ENCODE measurements at places on chromosomes 1 and 21. TPM values are rescaled to one million over a fixed set of nuclear protein-coding genes. Genes with fewer than 3 reads are reported as not detected.

- no peak for DNase-seq
- peaks cover 47% of the 10 kb centered on the region for H3K27me3 ChIP-seq
- H3K4me3 ChIP-seq = peak overlapping the region; percentile 18
- H3K36me3 ChIP-seq = no peaks in the 10 kb centered on the region
Measured at GRCh38 chr1:31771891-31772668, 7.9 kb upstream of the ADGRB2 start.

- H3K27ac ChIP-seq = no peak overlapping the region
- no peaks in the 10 kb centered on the region for H3K36me3 ChIP-seq
- peaks cover 20% of the 10 kb centered on the region for H3K4me1 ChIP-seq
- no peak overlapping the region for H3K4me3 ChIP-seq
Measured at GRCh38 chr1:226133504-226134123, 52.9 kb downstream of the ACBD3 start.

Gene EPRS1
- 57.5 TPM for polyA plus RNA-seq

- H3K4me1 ChIP-seq = no peaks in the 10 kb centered on the region
- peak; percentile 83 for DNase-seq
- H3K27me3 ChIP-seq = no peaks in the 10 kb centered on the region
- H3K27ac ChIP-seq = no peak overlapping the region
- no peak overlapping the region for H3K4me3 ChIP-seq
Measured at GRCh38 chr1:16618719-16619118, 5.4 kb upstream of the NBPF1 start.

GRCh38 chr1:211813590-211813989 is 17.0 kb downstream of the LPGAT1 start:
- H3K27me3 ChIP-seq = no peaks in the 10 kb centered on the region
- peak; percentile 85 for DNase-seq
- no peak overlapping the region for H3K4me3 ChIP-seq
- no peaks in the 10 kb centered on the region for H3K36me3 ChIP-seq

Gene KIF26B
- polyA plus RNA-seq = 0.41 TPM

Gene GJA5
- 1.2 TPM for polyA plus RNA-seq

DNA sequence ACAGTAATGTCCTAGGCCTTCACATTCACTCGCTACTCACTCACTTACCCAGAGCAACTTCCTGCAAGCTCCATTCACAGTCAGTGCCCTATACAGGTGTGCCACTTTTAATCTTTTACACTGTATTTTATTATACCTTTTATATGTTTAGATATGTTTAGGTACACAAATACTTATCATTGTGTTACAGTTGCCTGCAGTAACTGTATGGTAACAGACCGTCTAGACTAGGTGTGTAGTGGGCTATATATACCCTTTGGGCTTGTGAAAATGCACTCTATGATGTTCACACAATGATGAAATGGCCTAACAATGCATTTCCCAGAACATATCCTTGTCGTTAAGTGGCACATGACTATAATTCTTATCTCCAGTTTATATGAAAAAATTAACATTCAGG is 204.5 kb upstream of the HMCN1 start:
- no peak for DNase-seq
- H3K36me3 ChIP-seq = no peaks in the 10 kb centered on the region
- H3K27ac ChIP-seq = no peak overlapping the region
- H3K4me3 ChIP-seq = no peak overlapping the region
- H3K4me1 ChIP-seq = no peaks in the 10 kb centered on the region

Gene SERINC2
- polyA plus RNA-seq = 219 TPM

DNA sequence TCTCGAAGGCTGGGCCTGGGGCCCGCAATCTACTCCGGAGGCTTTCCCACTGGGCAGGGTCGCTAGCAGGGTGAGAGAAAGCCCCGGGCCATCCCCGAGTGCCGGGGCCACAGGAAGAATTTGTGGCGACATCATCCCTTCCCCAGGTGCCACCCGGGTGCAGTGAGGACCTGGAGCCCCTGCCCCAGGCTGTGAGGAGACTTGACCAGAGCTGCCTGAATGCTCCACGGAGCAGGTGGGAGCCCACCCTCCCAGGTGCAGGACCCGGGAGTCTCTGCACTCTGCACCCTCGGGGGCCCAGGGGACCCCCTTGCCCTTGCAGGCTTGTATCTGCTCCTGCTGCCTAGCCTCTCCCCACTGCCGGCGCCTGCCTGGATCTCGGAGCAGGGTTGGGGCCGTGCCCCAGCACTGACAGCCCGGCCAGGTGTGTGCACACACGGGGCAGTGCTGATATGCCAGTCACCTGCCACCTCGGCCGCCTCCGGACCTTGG is 67.5 kb upstream of the RGS7 start:
- DNase-seq = no peak
- H3K36me3 ChIP-seq = no peaks in the 10 kb centered on the region
- H3K4me1 ChIP-seq = peaks cover 11% of the 10 kb centered on the region

GRCh38 chr1:205923651-205924459 is 19.4 kb downstream of the SLC26A9 start:
- no peaks in the 10 kb centered on the region for H3K36me3 ChIP-seq
- no peaks in the 10 kb centered on the region for H3K4me1 ChIP-seq
- H3K27ac ChIP-seq = no peak overlapping the region
- no peak overlapping the region for H3K4me3 ChIP-seq

Gene C1orf232
- polyA plus RNA-seq = not detected

DNA sequence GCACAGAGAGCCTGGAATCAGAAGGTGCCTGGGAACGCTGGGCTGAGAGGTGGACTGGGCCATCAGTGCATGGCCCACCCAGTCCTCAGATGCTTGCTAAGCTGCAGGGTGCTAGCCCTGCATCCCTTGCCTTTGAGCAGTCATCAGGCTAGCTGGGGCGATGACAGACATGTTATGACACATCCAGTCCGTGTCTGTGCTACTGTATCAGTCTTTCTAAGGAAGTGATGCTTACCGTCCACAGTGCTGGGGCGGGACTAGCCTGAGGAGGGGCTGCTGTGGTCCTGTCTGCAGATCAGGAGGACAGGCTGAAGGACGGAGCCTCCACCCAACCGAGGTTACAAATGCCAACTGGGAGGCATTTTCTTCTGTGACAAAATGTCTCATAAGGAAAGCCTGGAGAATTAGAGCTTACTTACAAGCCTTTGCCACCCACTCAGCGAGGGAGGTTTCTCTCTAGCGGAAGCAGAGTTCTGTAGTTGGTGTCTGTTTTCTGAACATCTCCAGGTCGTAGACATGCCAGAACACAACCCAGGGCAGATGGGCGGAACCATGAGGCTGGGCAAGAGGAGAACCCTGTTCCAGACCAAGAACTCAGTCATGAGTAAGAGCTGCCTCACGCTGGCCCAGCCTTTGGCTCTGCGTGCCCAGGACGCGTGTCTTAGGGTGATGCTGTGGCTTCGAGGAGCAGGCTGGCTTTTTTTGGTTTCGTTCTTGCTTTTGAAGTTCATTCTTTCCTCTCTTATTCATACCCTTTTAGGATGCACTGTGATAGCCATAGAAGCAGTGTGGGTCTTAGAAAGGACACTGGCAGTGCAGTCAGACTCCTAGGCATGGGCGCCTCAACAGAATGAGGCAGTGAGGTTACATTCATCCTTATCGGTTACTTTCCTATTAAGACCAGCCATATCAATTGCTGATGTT is 14.3 kb downstream of the SLFNL1 start:
- no peaks in the 10 kb centered on the region for H3K27me3 ChIP-seq
- H3K4me1 ChIP-seq = peaks cover 25% of the 10 kb centered on the region
- no peak overlapping the region for H3K27ac ChIP-seq
- H3K4me3 ChIP-seq = no peak overlapping the region
- H3K36me3 ChIP-seq = peaks cover 92% of the 10 kb centered on the region
- no peak for DNase-seq
